ENCODE measurements at places on chromosomes 5 and 9.

- no peak for DNase-seq
Measured at GRCh38 chr5:164597293-164597900, 1092.0 kb downstream of the MAT2B start.

GRCh38 chr9:22683700-22684075 lies 237.1 kb downstream of the DMRTA1 start:
- DNase-seq, result no peak

DNA sequence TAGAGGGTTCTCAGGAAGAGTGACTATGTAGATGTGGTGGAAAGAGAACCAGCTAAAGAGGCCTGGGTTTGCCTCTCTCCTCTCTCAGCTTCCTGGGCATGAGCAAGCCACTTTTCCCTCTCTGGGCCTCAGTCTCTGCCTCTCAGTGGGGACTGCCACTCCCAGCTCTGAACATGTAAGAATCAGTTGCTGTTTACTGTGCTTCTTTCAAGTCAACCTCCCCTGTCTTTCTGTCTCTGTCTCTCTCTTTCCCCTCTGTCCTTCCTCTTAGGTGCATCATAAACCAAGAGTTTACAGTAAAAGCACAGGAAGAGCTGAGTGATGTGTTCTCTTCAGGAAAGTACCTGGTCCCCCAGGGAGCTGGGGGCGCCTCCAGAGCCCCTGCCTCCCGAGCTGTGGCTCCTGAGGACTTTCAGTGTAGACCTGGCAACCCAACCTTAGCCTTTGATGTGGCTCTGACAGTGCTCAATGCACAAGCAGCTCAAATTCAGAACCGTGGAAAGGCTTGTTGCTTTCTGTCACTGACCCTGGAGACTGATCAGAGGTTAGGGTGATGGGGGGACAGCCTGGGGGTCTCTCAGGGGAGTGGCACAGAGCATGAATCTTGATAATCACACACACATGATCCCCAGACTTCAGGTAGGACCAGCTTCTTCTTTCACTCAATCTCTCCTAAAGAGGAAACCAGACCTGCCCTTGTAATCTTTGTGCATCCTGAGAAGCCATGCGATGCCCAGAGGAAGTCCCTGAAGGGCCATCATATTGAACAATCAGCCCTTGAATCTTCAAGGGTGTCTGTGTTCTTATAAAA lies 59.4 kb upstream of the TNFSF8 start:
- DNase-seq, result peak; percentile 75

DNA sequence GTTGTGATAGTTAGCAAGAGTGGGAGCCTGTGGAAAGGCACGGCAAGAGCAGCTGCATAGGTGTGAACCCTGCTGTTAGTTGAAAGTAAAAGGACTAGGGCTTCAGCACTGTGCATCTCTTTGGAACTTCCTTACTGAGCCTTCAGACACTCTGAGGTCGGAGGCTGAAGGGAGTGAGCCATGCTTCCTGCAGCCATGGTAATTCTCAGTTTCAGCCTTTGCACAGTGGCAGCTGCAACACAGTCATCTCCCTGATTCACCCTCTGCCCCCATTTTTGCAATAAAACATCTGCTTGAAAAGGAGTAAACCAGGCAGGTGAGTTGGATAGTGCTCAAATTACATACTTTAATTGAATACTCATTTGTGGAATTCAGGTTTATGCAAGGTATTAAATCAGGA lies 6.5 kb upstream of the TLE4 start:
- DNase-seq, result peak; percentile 37

GRCh38 chr9:86353655-86354010 lies 577 bp downstream of the TUT7 start:
- DNase-seq, result no peak

DNA sequence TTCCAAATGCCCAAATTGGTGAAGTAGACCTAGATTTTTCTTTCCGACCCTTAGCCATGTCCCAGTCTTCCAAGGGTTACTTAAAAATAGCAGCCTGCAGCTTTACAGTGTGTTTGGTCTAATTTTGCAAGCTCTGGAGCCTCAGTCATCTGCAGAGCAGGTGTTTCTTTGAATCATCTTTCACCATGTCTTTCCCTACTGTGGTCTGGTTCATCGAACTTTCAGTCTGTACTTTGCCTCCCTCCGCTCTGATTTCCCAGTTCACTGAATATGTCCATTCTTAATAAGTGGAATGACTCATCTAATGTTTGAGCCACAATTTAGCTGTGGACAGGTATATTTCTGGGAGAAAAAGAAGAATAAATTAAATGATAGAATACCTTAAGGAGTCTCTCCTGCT lies 1060.7 kb downstream of the EFNA5 start:
- no peak for DNase-seq

DNA sequence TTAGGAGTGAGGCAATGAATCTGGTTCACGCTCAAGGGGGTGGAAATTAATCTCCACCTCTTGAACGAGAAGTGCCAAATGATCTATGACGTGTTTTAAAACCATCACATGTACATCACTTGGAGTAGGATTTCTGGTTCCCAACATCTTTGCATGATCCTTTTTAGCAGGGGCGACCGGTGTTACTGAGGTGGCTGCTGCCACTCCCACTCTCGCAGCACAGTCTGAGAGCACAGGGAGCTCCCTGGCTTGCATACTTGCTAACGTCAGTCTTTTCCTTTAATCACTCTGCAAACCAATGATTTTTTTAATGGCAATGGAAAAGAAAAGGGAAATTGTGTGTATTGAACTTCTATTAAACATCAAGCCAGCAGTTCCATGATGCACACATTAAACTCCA lies 624.4 kb downstream of the IRX1 start:
- no peak for DNase-seq

DNA sequence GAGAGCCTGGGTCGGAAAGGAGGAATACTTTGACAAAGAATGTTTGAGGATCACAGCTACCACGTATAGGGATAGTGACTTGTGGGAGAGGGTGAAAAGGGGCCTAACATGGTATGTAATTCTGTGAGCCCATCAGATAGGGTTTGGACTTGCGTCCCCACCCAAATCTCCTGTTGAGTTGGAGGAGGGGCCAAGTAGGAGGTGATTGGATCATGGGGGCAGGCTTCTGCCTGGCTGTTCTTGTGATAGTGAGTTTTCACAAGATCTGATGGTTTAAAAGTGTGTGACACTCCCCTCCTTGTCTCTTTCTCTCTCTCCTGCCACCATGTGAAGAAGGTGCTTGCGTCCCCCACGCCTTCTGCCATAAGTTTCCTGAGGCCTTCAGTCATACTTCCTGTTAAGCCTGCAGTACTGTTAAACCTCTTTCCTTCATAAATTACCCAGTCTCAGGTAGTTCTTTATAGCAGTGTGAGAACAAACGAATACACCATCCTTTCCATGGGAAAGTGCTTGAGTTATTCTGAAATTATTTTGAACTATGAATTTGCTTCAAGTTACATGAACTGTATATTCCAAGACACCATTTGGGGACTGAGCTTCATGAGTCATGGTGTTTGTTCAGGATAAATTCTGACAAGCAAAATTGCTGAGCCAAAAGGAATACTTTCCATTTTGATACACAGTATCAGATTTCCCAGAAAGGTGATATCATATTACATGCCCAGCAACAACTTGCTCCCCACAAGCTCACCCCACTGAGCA lies 68.8 kb upstream of the SSBP2 start:
- DNase-seq, result no peak

DNA sequence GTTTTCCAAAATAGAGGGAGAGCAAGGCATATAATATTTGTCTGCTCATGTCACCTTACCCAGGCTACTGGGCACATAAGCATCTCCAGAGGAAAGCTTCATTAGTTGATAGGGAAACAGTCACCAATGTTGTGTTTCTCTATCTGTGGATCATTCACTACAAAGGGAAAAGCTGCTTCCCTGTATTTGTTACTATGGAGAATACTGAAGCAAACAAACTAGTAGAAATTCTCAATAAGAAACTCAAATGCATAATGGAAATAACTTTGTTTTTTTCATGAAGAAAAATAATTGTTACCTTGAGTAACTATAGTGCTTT lies 138.2 kb downstream of the PCSK1 start:
- no peak for DNase-seq

GRCh38 chr5:45695804-45696156 lies 400 bp downstream of the HCN1 start:
- DNase-seq, result no peak
